ENCODE measurements at places on chromosomes 2 and 18.

GRCh38 chr2:147740211-147740927 lies 104.5 kb upstream of the ACVR2A start:
- DNase-seq: no peak

DNA sequence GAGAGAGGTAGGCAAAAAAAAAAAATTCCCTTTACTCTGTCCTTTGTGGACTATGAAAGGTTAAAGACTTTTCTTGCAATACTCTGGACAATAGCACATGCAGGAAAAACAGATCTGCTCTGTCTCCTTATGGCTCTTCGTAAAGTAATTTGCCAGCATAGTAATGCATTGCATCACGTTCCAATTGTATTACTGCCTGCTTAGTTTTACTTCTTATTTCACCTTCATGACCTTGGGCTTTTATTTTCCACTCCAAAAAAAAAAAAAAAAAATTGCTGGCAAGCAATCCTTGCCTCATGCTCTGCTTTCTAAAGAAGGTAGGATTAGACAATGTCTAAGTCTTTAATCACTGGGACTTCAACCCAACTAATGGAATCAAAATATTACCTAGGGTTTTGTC lies 1802.7 kb downstream of the SUCLG1 start:
- no peak for DNase-seq

DNA sequence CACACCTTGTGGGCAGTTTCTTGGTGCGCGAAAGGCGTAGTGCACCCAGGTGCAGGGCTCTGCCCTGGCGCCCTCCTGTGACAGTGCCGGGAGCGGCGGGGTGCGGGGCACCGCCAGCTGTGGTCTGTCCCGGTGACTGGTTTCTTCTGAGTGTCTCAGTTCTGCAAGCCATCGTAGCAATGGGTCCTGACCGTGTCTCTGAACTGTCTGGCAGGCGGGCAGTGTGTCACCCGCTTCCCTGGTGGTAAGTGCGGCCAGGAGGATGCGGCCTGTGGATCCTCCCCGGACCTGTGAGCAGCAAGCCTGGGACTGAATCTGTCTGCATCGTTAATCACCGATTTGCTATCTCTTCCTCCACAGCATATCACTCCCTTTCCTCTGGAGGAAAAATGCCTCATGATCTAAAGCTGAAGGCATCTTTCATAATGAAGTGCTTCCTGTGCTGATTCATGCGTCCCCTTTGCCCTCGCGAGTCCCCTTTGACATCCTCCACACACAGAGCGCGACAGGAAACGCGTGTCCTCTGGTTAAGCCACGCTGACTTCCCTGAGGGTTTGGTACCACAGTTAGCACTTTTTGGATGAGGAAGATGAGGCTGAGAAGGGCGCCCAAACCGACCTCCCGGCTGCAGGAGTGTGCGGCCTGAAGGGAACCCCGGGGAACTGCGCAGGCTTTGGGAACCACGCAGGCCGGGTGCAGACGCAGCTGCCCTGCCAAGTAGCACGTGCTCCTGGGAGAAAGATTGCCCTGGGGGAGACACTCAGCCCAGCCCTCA lies 416.0 kb upstream of the HS6ST1 start:
- DNase-seq: peak; percentile 27

DNA sequence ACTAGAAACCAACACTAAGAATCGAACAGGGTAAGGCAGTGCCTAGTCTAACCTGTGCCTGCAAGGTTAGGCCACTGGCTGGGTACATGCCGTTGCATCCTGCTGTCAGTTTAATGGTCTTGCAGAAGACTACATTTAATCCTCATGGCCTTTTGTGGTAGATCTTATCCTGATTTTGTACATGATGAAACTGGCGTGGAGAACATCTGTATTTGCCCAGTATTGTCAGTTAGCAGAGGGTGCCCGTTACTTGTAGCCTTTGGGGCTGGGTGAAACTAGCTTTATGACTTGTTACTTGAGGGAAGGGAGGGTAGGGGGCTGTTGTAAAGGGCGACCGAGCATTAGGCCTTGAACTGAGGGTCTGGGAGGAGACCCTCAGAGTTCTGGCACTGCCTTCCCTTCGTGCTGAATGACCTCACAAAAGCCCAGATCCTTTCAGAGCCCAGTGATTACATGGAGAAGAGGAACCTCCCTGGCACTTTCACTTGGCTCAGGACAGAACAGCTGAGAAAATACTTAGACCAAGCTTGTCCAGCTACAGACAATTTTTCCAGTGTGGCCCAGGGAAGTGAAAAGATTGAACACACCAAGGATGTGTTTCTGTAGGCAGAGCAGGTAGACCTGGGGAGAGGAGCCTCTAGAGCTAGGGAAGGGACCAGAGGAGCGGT lies 19.5 kb downstream of the SLC20A1 start:
- DNase-seq: no peak

GRCh38 chr2:109468893-109469292 lies 144.9 kb downstream of the SEPTIN10 start:
- DNase-seq: no peak

- DNase-seq: no peak
These were observed 107.1 kb downstream of the TWIST2 start for GRCh38 chr2:238954841-238955591.

DNA sequence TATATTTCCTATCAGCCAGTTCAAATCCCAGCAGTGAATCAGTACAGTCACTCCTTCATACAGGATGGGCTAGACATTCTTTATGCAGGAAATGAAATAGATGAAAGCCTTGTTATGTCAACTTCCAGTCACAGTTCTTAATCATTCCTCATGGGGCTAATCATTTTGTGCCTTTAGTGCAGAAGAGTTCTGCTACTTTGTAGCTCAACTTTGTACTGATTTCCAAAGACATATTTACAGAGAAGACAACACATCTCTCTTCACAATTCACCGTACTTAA lies 593.9 kb upstream of the NETO1 start:
- DNase-seq: no peak

- DNase-seq: no peak
These were observed 1494.6 kb upstream of the DDX18 start for GRCh38 chr2:116319935-116320334.

- no peak for DNase-seq
These were observed 10.0 kb downstream of the SLC4A5 start for GRCh38 chr2:74333175-74333574.

DNA sequence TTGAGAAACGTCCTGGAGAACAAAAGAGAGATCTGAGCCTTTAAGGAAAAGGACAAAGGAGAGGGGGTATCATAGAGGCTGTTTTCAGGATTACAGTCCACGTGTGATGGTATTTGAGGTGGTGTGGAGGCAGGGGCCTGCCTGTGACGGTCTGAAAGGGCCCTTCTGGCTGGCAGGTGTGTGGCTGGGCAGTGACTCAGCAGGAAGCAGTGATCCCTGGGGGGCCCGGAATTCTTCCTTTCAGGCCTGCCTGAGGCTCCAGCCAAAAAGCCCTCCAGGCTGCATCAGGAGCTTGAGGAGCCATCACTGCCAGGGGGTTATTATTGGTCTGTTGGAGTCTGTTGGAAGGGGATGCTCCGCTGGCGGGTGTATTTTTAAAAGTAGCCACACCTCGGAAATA lies 97.2 kb upstream of the TMEM18 start:
- no peak for DNase-seq
